ENCODE measurements at places on chromosomes 6 and 20.

GRCh38 chr6:137995371-137995770, 111.8 kb downstream of the PERP start:
- no peak for DNase-seq

DNA sequence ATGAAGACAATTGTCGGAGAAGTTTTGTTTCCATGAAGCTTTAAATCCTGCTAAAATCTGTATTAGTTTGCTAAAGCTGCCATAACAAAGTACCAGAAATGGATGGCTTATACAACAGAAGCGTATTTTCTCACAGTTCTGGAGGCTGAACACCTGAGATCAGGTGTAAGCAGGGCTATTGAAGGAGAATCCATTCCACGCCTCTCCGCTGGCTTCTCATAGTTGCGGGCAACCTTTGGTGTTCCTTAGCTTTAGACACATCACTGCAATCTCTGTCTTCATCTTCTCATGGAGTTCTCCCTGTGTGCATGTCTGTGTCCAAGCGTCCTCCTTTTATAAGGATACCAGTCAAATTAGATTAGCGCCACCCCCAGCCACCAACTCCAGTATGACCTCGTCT, 159.9 kb upstream of the CDYL start:
- no peak for DNase-seq

- no peak for DNase-seq
Observed at GRCh38 chr6:107192830-107193229, 77.5 kb upstream of the BEND3 start.

DNA sequence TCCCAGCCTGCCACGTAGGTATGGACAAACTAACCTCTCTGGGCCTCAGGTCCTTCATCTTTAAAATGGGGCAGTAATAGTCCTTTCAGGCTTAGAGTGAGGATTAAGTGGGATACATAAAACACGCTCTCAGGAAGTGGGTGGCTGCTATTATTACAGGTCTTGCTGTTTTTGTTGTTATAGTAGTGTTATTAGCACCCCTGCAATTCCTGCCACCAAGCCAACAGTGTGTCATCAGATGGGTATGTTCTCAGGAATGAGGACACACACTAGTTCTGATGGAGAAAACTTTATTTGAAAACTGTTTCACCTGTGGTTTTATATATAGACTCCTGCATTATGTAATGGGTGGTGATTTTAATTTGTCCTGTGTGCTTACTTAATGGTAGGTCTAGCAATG, 131.7 kb downstream of the LRRC1 start:
- DNase-seq, result no peak

GRCh38 chr6:37078814-37079213, 73.4 kb downstream of the FGD2 start:
- DNase-seq, result no peak

- no peak for DNase-seq
Observed at GRCh38 chr20:15565786-15566185, 1007.5 kb downstream of the KIF16B start.

Measured in activated T-cell treated with anti-CD3 and anti-CD28 coated beads, Interleukin-2, amount 50 U/mL, for 72 hours (primary cell).